ENCODE measurements at places on chromosomes 2 and 18.

- no peak for DNase-seq
Measured at GRCh38 chr2:30679426-30680088, 127.7 kb downstream of the CAPN13 start.

GRCh38 chr2:45119855-45120254, 110.6 kb upstream of the SIX2 start:
- DNase-seq, result peak; percentile 72

DNA sequence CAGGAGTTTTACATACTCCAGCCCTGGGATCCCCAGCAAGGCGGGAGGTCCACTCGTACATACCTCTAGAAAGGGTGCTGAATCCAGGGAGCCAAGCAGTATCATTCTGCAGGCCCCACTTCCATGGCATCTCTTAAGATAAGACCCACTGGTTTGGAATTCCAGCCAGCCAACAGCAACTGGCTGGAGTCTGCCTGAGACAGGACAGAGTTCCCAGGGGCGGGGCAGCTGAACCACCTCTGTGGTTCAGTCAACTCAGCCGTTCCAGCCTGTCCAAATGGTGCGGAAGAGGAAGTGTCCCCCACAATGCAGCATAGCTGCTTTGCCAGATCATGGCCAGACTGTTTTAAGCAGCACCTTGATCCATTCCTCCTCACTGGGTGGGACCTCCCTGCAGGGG, 33.2 kb downstream of the ZNF892 start:
- no peak for DNase-seq

DNA sequence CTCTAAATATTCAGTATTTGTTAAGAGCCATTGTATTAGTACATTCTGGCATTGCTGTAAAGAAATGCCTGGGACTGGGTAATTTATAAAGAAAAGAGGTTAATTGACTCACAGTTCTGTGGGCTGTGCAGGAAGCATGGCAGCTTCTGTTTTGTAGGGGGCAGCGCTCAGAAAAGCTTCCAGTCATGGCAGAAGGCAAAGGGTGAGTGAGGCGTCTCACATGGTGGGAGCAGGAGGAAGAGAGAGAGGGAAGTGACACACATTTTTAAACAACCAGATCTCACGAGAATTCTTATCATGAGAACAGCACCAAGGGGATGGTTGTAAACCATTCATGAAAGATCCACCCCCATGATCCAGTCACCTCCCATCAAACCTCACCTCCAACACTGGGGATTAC, 13.8 kb upstream of the CCDC102B start:
- DNase-seq, result no peak

DNA sequence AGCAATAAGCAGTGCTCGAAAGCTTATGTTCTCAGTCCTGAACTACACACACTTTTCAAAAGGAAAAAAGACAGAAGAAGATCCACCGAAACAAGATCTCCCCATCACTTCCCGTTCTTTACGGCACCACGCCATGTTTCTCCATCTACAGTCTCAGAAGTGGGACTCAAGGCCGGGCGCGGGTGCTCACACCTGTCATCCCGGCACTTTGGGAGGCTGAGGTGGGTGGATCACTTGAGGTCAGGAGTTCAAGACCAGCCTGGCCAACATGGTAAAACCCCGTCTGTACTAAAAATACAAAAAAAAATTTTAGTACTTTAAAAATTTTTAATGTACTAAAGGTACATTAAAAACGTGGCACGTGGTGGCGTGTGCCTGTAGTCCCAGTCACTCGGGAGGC, 31.2 kb downstream of the ZNF516 start:
- DNase-seq, result no peak

DNA sequence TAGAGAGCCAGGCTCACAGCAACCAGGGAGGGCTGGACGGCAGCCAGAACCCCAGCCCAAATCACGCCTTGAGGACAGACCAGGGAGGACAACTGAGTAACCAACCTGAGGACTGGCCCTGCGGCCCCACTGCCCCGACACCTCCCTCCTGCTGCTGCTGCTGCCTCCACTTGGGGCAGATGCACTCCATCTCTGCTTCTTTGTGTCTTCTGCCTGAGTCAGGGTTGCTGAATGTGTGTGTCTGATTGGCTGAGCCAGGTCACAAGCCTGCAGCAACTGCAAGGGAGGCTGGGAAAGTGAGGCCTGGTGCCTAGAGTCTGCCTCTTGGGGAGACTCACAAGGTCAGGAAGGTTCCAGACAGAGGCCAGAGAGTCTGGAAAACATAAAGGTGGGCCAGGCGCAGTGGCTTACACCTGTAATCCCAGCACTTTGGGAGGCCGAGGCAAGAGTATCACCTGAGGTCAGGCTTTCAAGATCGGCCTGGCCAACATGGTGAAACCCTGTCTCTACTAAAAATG, 83.4 kb downstream of the ZFP36L2 start:
- no peak for DNase-seq

DNA sequence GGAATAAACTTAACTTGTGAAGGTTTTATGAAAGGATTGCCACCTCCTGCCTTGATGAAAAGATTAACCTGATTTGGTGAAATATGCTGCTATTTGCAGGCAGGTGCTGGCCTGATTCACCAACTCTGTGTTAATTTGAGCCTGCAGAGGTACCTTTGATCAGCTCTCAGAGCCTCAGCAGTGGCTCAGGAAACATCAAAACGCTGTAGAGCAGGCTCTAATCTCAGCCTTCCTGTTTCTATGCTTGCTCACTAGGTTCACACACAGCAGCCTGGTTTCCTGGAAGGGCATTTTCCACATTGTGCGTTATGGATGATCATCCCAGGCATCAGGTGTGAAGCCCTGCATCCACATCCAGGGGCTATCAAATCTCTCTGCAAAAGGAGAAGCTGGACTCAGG, 16.9 kb downstream of the TGIF1 start:
- no peak for DNase-seq

DNA sequence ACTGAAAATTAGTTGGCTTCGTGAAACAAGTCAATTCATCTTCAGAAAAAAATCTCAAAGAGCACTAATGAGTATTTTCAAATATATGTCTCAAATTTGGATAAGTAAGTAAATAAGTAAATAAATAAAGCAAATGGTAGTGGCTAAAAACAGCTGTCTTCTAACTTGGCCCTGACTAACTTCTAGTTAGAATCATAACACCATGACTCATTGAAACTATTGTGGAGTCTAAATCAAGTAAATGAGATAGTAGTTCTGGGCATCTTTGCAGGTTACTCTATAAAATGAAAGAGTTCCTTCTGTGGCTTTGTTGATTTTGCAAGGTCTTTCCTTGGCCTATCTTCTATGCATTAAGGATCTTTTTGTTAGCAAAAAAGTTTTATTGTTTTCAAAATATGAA, 110.7 kb downstream of the SLC8A1 start:
- no peak for DNase-seq

DNA sequence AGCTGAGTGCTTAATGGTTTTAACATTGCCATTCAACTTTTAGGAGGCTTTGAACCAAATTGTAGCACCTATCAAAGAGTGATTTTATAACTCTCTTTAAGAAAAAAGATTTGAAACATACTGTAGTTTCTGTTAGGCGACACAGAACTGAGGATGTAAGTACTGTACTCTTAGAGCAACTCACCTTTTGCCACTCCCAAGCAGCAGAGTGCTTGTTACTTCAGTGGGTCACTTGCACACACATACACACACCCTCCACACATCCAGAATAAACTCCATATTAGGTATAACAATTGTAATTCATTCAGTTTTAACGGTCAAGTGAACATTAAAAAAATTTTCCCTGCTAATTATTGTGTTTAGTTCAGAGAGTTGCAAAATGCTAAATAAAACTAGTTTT, 118.3 kb downstream of the CAMKMT start:
- no peak for DNase-seq

- no peak for DNase-seq
Measured at GRCh38 chr2:42999856-43000241, 207.5 kb upstream of the HAAO start.
